ENCODE measurements at places on chromosomes 11 and 22.

- DNase-seq = no peak
These were observed 87.7 kb upstream of the HORMAD2 start for GRCh38 chr22:29992341-29993275.

DNA sequence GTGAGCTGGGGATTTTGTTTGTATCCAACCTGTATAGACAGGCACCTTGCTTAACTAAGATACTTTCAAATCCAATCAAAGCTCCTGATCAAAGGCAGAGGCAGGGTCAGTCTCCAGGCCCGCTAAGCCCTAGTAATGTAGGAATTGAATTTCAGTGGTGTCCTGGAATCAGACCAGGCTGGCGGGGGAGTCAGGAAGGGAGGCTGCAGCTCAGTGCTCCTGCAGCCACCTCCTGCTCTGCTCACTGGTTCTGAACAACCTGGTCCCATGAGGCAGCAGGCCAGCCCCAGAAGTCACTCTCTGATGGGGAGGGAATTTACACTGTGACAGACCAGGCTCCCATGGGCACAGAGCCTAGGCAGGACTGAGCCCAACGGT lies 38.5 kb upstream of the GALNT18 start:
- DNase-seq = no peak

- no peak for DNase-seq
These were observed 3.0 kb downstream of the LRP5 start for GRCh38 chr11:68315171-68315920.

GRCh38 chr11:109329716-109330115 lies 92.3 kb upstream of the C11orf87 start:
- DNase-seq = no peak

GRCh38 chr11:106585061-106585460 lies 433.2 kb downstream of the GUCY1A2 start:
- no peak for DNase-seq

DNA sequence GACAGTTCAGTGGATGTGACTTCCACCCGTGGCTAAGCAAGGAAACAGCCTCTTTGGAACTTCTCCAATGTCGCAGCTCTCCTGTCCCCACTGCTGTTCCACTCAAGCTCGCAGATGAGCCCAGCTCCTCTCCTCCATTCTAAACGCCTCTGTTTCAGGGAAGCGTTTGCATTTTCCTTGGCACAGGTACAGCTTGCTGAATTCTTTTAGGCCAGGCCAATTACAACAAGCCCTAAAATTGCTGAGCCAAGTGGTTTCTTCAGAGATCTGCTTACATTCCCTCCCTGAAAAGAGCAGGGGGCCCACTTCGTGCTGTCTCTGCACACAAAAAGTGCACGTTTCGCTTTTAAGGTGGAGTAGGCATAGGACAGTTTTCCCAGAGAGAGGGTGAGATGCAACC lies 91.5 kb upstream of the BLID start:
- no peak for DNase-seq

- no peak for DNase-seq
These were observed 32.6 kb downstream of the RRP8 start for GRCh38 chr11:6570691-6571427.
